ENCODE measurements at places on chromosomes 4 and X.
A peak's percentile ranks its signal among the peaks of the same experiment; 100 is the strongest.

GRCh38 chr4:29309050-29309449 lies 1411.1 kb upstream of the PCDH7 start:
- no peak for DNase-seq

GRCh38 chrX:7090641-7091040 lies 56.9 kb upstream of the STS start:
- no peak for DNase-seq

DNA sequence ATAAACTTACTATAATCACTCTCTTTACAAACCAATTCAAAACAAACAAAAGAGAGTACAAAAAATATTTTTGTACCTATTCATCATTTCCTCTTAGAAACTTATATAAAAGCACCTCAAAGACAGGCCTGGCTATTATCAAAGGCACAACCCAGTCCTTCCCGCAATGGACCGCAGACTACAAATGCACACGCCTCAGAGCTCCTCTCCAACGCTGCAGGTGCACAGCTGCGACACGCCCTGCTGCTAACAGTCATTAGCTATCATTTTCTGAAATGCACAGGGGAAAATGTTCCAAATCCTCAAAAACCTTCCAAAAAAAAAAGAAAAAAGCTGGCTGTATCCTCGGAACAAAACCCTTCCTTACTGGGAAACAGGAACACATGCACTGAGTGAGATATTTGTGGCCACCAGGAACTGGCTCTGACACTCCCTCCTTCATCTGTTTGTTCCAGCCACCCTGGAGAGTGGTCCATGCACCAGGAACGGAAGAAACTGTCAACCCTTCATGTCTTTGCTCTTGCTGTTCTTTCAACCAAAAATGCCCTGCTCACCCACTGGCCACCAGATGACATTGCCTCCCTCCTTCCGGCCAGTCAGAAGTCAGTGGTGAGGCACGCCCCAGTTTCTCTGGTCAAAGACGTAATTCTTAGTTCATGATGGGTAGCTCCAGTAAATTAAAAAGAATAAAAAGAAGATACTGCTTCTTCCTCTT lies 16.7 kb downstream of the IRF2 start:
- DNase-seq, result no peak

- peak; percentile 63 for DNase-seq
These were observed 685 bp downstream of the LCORL start for GRCh38 chr4:18020671-18021469.

DNA sequence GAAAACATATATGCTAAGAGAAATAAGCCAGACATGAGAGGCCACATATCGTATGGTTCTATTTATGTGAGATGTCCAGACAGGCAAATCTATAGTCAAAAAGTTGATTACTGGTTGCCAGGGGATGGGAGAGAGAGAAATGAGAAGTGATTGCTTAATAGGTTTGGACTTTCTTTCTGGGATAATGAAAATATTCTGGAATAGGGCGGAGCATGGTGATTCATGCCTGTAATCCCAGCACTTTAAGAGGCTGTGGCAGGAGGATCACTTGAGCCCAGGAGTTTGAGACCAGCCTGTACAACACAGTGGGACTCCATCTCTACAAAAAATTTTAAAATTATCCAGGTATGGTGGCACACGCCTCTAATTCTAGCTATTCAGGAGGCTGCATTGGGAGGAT lies 22.4 kb downstream of the RBM47 start:
- no peak for DNase-seq

DNA sequence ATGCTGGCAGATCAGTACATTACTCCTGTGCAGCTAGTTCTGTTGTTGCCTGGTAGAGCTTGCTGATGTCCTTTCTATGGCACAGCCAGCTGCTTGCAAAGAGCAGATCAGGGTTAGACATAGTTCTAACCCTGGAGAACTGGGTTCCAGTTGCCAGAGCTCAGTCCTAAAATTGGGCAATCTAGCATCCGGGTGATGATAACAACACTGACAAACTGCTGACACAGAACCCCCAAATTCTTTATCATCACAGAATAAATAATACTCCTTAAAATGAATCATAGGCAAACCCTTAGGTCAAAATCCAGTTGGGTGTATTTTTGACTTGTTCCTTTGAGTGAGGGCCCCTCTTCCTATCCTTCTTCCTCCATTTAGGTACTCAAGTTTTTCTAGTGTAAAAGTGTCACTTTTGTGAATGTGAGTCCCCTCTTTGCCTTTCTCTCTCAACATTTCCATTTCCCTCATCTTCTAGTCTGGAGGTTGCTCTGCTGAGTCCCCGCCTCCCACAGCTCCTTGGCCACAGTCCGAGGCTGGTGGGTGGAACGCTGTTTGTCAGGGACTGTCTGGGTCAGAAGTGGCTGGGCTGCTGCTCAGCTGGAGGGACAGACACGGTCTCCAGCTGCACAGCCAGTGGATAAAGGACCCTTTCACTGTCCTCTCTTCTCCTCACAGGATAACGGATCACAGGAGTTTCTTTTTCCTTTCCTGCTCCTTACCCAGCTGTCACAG lies 93.6 kb upstream of the RASGEF1B start:
- DNase-seq, result no peak

DNA sequence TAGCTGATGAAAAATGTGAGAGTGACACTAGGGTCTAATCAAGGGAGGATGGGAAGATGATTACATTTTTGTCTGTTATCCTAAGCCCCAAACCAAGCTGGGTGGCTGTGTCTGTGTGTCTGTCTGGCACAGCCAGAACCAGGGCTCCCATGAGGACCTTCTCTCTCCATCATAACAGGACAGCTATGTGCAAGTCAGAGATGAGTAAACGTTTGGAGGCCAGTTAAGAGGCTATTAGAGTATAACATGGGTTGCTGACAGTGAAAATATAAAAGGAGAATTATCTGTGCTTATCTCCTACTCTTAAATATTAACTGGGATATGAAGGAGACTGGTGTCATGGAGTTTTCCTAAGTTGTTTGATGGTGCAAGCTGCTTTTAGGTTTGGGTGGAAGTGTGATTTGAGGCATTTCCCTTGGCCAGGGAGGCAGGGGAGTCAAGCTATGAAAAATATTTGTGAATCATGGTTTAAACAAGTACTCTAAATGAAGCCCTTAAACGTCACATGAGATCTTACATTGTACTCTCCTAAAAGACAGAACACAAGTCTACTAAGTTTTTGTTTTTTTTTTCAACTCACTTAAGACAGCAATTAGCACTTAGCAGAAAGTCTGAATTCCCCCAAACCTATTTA lies 156.2 kb downstream of the ENOX2 start:
- DNase-seq, result no peak

GRCh38 chrX:31837445-31838049 lies 765.7 kb upstream of the FTHL17 start:
- DNase-seq, result no peak

- no peak for DNase-seq
These were observed 214.2 kb downstream of the RELL1 start for GRCh38 chr4:37471971-37472370.

All from NT2/D1 (cell line).